DMS53 (cell line): ENCODE measurements at places on chromosomes 7 and 10.

GRCh38 chr7:132646052-132646451 lies 69.8 kb upstream of the PLXNA4 start:
- peak; percentile 57 for DNase-seq

DNA sequence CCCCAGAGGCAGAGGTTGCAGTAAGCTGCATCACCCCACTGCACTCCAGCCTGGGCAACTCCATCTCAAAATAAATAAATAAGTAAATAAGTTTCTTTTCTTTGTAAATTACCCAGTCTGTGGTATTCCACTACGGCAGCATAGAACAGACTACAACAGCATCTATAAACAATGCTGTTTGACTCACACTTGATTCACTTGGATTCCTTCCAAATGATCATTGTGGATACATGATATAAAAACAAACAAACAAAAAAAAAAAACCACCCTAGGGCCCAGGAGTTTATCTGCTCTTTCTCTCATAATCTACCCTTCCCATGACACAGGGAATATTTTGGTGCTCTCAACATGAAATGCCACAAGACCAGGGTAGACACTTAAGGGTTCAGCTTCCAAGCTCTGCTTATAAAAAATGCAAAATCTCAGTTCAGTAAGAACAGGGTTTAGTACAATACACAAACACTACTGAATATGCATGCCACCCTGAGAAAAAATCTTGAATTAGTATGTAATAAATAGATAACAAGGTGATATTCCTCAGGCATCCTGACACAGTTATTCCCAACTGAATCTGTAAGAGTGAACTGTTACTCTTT lies 200.9 kb downstream of the FAM107B start:
- peak; percentile 88 for DNase-seq

DNA sequence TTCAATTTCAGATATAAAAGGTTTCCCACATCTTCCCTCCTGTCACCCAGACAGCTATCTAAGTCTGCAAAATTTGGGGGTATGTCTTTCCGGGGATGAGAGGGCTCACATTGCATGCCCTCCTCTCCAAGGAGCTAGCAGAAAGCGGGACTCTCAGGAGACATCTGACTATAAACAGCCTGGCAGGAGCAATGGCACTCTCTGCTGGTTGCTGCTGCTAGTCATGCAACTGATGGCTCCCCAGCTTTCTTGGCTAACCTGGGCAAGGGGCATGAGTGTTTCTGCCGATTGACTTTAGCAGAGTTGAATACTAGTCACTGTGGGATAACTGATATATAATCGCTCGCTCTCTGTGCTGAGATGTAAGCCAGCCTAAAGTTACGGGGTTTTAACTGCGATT lies 12.0 kb downstream of the TBX20 start:
- DNase-seq = no peak

DNA sequence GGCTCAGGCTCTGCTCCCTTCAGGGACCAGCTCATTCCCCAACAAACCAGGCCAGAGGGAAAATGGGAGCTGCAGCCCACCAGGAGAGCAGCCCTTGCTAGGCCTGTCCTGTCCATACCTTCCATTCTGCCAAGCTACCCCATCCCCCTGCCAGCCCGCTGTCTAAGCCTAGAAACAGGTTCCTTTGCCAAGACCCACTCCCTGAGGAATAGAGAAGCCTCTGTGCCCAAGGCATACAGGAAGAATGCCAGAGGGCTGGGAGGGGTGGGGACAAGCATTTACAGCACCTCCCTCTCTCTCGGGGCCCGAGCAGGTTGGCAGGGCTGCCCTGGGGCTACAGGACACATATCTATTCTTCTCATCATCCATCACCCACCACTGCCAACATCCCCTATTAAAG lies 178.3 kb downstream of the GRID1 start:
- no peak for DNase-seq

DNA sequence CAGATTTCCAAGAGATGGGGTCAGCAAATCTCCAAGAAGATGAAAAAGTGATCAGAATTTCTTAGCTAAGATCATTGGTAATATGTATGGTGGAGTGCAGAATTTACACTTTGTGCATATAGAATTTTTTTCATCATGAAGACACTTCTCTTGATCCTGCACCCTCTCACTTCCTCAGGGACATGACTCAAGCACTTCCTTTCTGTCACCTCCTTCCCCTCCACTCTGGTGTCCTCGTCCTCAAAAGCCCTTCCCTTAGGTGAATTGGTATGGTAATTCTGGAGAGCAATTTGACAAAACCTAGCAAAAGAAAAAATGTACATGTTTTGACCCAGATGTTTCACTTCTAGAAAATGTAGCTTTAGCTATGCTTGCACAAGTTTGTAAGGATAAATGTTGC lies 18.1 kb downstream of the CALN1 start:
- DNase-seq = no peak

DNA sequence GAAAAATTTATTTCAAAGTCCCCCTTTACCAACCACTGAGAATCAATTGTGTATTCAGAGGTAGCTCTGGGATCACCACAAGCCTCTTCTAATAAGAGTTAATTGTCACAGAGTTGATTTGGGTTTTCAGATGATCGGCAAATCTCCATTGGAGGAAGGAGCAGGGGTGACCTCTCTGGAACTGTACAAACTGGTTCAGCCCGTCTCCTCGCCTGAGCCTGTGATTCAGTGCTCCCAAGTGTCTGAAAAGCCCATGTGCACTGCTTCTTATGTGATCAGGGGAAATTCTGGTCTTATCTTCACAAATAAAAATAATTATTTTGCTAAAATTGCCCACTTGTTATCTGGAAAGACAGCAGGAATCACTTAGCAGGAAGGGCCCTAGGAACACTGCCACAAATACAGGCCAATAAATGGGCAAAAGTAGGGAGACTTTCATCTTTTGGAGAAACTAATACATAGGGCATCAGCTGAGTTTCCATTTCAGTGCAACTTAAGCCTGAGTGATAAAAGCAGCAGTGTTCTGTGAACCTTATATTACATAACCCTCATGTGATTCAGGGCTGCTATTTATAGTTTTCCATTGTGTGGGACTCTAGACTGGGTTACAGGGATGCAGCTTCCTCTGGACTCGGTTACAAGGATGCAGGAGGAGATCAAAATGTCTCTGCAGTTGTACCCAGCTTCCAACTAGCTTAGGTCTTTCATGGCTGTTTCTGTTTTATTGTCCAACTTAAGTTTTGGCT lies 32.3 kb downstream of the CDK1 start:
- peak; percentile 30 for DNase-seq

DNA sequence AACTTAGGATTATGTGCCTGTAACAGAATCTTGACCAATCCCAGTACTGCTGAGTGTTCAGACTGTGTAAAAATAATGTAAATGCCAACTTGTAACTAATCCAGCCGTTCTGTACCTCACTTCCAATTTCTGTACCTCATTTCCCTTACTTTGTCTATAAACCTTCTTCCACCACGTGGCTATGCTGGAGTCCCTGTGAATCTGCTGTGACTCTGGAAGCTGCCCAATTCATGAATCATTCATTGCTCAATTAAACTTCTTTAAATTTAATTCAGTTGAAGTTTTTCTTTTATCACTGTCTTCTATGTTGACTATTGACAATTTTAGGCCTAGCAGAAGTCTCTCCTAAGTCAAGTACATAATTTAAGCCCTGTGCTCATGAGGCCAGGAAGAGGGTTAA lies 215.3 kb upstream of the RHOBTB1 start:
- no peak for DNase-seq

DNA sequence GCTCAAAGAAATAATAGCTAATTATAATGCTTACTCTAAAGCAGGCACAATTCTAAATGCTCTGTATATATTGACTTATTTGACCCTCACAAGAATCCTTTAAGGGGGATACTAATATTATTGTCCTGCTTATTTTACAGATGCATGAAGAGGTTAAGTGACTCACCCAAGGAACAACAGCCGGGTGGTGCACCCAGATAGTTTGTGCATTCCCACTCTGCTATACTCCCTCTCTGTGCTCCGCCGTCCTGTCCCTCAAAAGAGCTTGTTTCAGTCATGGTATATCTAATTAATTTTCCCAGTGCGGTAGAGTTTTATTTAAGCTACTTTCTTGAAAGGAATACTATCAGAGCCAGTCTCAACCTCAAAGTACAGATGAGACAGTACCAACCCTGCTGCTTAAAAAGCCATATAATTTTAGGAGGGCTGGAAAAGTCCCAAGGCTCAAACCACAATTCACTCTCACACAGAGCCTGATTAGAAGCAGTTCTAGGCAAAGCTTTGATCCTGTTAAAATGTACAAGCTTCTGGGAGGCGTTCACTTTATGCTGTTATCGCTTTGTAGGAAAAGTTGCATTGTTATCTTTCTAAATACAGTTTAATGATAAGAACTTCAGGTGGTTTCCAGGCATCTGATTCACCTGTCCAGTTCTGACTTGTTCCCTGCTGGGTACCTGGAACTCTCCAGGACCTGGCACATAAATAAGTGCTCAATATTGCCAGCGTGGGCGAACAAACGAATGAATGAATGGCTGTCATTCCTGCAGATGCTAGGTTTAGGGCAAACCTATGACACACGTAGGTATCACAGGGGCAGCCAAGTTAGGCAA lies 261.5 kb upstream of the KLF14 start:
- DNase-seq = no peak

DNA sequence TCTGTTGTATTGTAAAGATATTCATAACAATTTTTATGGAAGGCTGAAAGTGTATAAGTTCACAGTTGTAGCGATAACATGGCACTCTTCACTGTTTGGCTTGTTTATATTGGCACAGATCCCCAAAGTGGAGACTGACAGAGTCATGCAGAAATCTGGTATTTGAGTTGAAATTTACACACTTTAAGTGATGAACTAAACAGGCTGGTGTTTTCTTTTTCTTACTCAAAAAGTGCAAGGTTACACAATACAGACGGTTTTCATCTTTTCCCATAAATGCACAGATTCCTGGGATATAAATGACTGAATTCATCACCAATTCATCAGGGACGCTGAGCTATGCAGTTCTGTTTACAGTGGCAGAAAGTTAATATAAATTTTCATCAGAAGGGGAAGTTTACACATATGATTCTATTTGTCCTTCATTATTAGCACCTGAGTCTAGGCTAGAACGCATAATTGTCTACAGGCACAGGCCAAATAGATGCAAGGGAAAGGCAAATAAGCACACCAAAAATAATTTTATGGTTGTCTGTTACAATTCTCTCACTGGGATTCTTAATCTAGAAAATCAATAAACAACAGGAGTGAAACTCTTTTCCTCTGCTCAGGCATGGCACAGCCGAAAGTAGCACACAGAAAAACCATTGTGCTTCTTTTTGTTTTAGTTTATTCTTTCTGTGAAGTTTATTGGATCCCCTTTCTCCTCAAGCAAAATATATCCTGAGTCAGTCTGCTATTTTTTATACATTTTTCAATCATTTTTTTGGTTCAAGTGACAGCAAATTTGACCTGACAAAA lies 88.0 kb downstream of the FOXP2 start:
- DNase-seq = peak; percentile 72

GRCh38 chr7:141483044-141483443 lies 68.2 kb upstream of the AGK start:
- peak; percentile 46 for DNase-seq

- DNase-seq = no peak
Observed at GRCh38 chr10:52082307-52082706, 231.8 kb upstream of the DKK1 start.

- DNase-seq = no peak
Observed at GRCh38 chr10:28327491-28327880, 24.6 kb upstream of the MPP7 start.

GRCh38 chr10:125823663-125824251 lies 411 bp downstream of the BCCIP start:
- DNase-seq = peak; percentile 41

GRCh38 chr7:141348728-141349127 lies 202.5 kb upstream of the AGK start:
- no peak for DNase-seq

GRCh38 chr7:123090456-123090855 lies 95.0 kb upstream of the TAS2R16 start:
- DNase-seq = no peak

GRCh38 chr7:20998309-20998708 lies 211.6 kb upstream of the SP8 start:
- DNase-seq = peak; percentile 92

DNA sequence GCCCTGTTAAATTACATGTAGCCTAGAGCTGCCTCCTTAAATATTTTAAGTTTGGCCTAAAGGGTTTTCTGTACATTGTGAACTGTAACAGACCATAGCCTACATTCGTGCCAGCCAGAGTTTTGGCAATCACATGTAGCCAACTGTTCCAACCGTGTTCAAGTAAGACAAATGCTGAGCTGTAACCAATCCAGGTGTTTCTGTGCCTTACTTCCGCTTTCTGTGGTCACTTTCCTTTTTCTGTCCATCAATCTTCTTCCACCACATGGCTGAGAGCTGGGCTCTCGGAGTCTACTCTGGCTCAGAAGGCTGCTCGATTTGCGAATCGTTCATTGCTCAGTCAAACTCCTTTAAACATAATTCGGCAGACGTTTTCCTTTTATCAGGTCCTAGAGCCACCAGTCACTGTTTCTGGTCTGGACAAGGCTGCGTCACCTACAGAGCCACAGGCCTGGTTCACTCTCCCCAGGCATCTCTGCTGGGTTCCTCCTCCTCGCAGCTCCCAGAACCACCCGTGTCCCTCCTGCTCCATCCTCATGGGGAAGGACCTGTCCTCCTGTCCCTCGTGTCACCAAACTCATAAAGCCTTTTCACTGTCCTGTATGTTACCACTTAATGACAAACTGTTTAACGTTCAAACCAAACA lies 158.0 kb upstream of the RHEB start:
- no peak for DNase-seq

- no peak for DNase-seq
Observed at GRCh38 chr7:28161331-28161730, 19.3 kb downstream of the JAZF1 start.

- peak; percentile 79 for DNase-seq
Observed at GRCh38 chr7:130721486-130722277, 12.3 kb downstream of the KLF14 start.

DNA sequence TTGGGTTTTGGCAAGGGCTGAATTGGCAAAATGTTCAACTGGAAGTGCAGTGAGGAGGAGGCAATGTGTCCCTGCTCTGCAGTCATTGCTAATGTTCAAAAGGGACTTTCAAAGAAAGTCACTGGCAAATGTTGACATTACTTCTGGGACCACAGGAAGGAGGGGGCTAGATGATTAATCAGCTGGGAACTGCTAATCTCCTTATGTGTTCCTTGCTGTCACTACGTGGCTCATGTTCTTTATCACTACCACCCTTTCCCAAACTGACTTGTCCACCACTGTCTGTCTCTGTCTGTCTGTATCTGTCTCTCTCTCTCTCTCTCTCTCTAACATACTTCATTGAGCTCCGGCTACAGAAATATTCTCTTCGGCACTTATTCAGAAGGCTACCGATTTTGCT lies 86.9 kb upstream of the MTPN start:
- peak; percentile 20 for DNase-seq

- no peak for DNase-seq
Observed at GRCh38 chr10:52465202-52465601, 151.1 kb downstream of the DKK1 start.

DNA sequence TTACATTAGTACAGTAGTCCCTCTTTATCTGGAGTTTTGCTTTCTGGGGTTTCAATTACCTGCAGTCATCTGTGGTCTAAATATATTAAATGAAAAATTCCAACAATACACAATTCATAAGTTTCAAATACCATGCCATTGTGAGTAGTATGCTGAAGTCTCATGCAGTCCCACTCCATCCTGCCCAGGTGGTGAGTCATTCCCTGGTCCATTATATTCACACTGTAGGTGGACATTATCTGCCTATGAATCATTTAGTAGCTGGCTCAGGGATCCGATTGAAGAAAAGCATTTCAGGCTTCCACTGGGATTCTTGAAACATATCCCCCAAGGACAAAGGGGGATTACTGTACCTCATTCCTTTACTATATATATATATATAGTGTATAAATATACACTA lies 298.2 kb upstream of the GALNT17 start:
- peak; percentile 39 for DNase-seq
